Lower lobe of right lung (tissue), 2 donors: ENCODE measurements at places on chromosomes 11 and 22. TPM values are rescaled to one million over a fixed set of nuclear protein-coding genes. Genes with fewer than 3 reads are reported as not detected.

Gene PTPN5
- total RNA-seq: 0.80 TPM

Gene ALDH3B2
- 0.65 TPM for total RNA-seq

Gene RIC3
- 12.7 TPM for total RNA-seq

Gene MS4A12
- not detected for total RNA-seq

GRCh38 chr11:107257710-107258109 lies 199.9 kb downstream of the CWF19L2 start:
- DNase-seq: no peak

GRCh38 chr11:94533696-94534630 lies 9.8 kb upstream of the FUT4 start:
- no peak for DNase-seq

DNA sequence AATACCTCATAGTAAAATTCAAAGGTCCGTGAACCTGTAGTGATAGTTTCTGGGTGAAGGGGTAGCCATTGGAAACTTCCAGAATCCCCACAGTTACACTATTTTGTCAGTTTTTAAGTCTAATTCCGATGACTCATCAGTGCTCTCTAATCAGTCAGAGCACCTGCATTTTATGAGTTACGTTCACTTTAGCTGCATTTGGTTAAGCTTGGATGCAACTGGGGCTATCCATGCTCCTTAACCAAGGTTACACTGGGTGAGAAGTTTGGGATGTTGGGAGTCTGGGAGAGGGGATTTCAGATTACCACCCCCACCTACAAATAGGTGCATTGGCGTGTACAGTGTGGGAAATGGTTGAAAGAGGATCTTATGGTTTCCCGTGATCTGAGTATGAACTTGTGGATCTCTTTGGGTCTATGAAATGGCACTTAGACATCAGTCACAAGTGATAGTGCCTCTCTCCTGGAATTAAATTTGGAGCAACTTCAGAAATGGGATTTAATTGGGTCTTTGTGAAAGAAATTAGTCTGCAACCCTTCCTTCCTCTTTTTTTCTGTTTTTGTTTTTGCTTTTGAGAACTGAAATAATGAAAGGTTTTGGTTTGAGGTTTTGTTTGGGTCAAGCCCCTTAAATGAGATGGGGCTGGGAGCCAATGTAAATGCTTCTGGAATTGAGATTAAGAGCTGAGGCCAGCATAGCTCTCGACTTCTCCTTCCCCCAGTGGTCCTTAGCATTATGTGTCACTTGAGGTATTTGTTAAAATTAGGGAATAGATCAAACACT lies 31.5 kb downstream of the EHF start:
- no peak for DNase-seq

GRCh38 chr11:11454671-11455223 lies 101.7 kb upstream of the CSNK2A3 start:
- no peak for DNase-seq

- no peak for DNase-seq
These were observed 19.2 kb upstream of the KDM2A start for GRCh38 chr11:67099831-67100324.

- DNase-seq: no peak
These were observed 4.7 kb downstream of the LTBP3 start for GRCh38 chr11:65553301-65554001.
